Stimulated activated CD4-positive, alpha-beta T cell treated with anti-CD3 and anti-CD28 coated beads, Interleukin-15, amount 100 ng/mL, for 1 hour (primary cell): ENCODE measurements at places on chromosomes 7 and 10.

DNA sequence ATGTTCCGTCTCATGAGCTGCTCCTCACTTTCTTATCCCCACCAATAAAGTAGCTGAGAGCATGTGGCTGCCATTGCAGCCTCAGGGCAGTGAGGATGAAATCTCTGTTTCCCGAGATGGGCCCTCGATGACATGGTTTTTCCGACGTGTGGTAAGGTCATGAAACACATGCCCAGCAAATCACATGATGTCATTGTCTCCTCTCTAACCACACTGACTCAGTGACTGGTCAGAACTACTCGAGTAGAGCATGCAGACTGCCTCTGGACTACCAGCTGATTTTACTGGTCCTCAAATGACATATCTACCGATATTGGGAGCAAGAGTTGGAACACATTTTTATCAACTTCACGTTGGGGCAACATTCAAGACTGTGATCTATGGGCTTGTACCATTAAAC is 786.1 kb downstream of the CNTNAP2 start:
- DNase-seq: no peak

- no peak for DNase-seq
These were observed 53.6 kb downstream of the PYROXD2 start for GRCh38 chr10:98361131-98362025.

DNA sequence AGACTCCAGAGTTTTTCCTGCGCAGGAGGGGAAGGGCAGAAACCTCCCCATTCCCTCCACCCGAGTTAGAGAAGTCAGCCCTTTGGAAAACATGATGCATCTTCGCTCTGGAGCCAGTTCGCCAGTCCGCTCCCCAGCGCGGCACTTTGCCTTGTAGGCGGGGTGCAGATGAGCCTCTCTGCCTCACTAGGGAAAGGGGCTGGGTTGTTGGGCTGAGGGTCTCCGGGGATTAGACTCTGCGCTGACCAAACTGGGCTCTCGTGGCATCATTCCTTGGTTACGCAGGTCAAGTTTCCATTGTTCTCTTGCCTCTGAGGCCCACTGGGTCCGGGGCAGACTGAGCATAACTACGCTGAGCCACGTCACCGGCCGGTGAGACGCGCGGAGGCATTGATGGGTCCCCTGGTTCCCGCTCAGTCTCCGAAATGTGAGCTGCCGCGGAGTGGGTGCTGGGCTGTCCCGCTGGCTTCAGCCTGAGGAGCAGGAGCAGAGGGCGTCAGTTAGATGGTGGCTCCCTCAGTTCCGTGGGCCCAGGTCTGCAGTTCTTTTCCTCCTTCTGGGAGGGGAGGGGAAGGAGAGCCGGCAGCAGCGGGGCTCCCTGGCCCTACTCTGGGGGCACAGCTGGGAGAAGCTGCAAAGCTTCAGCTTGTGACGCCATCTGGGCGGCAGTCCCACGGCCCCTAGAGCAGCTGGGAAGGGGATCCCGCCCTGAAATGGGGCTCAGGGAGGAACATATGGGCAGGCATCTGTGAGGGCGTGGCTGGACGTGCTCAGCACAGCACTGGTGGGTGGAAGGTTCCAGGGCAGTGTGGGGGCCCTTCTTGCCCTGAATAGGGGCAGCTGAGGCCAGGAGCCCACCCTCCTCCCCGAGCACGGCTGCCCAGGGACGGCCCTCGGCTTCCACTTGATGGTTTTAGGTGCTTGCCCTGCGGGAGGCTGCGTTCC is 121.3 kb upstream of the BTBD16 start:
- no peak for DNase-seq

GRCh38 chr10:14665304-14665703 is 109.4 kb downstream of the FAM107B start:
- DNase-seq: no peak

- DNase-seq: no peak
These were observed 696.7 kb upstream of the CELF2 start for GRCh38 chr10:10320956-10321355.

GRCh38 chr10:76010703-76011102 is 579.3 kb downstream of the LRMDA start:
- DNase-seq: no peak
